ENCODE measurements at places on chromosomes 4 and X.

GRCh38 chr4:7194251-7195140, 2.2 kb downstream of the SORCS2 start:
- peak; percentile 22 for DNase-seq

GRCh38 chr4:110172972-110173371, 25.4 kb downstream of the ELOVL6 start:
- peak; percentile 49 for DNase-seq

DNA sequence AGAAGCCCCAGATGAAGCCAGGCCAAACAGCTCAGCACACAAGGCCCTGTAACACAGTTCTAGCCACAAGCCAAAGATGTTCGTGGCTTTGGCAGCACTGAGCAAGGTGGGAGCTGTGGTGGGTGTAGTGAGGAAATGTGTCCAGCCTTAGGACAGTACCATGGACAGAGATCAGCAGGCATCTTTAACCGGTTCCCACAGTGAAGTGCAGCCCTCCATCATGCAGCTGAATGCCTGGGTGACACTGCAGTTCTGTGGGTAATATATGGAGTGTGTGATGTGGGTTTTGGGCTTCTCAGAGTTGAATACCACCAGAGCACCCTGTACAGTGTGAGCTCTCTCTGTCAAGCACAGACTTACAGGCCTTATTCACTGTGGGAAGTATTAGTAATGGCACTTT, 6.0 kb upstream of the NEXMIF start:
- DNase-seq, result no peak

GRCh38 chr4:166493924-166494345, 620.9 kb downstream of the TLL1 start:
- DNase-seq, result no peak

- DNase-seq, result no peak
These were observed 19.5 kb downstream of the ZNF518B start for GRCh38 chr4:10437735-10438134.

DNA sequence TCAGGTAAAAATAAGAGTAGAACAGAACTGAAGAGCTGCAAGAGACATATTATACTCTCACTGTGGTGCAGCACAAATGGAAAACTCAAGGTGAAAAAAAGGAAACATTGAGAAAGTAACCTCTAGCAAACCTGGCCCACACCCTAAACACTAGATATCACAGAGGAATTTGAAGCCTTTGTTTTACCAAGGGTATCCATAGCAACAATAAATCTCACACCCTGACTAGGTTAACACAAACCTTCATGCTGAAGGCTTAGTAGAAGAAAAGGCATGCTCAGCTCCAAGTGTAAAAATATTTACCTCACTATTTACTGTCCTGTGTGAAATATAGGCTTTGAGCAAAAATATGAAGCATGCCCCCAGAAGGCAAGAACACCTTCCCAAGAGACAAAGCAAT, 61.9 kb upstream of the TAB3 start:
- no peak for DNase-seq

GRCh38 chrX:1466971-1467561, 14.4 kb upstream of the ASMTL start:
- no peak for DNase-seq

- peak; percentile 91 for DNase-seq
These were observed at the start of gene DOCK11 for GRCh38 chrX:118495061-118495921. DOCK11 (plus strand) TSS chrX:118495815; CDS start chrX:118495972, 157 bp downstream.

DNA sequence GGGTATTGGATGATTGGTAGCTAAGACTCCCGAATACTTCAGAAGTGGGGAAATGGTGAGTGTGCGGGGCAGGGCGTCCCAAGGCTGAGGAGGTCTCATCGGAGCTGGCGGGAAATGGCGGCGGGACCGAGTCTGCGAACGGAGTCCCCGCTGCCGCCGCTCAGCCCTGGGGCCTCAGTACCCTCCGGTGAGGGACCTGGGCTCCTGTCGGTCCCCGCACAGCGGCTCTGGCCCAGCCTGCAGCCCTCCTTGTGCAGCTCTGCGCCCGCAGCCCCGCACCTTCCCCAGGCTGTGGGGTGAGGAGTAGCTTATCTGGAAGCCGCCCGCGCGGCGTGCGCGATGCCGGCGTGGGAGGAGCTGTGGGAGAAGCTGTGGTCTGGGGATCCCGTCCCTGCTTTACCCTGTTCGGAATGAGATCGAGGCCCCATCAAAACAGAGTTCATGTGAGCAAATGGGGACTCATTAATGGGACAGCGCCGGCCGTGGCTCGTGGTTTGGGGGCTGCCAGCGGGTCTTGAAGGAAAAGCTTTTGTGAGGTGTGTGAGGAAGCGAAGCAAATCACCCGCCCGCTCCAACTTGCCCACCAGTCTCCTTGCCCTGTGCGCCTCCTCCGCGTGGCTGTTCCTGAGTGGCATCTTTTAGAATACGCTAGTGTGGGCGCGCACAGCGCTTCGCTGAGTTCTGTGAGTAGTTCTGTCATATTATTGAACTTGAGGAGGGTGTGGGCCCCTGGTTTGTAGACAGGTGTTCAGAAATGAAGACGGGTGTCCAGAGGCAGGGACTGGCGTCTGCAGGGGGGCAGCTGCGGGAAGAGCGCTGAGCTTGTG, 531 bp downstream of the ZNF141 start:
- DNase-seq, result peak; percentile 14

GRCh38 chr4:107624024-107624423, 96.0 kb downstream of the PAPSS1 start:
- DNase-seq, result no peak

GRCh38 chr4:185998791-185999190, 70.2 kb upstream of the TLR3 start:
- no peak for DNase-seq

DNA sequence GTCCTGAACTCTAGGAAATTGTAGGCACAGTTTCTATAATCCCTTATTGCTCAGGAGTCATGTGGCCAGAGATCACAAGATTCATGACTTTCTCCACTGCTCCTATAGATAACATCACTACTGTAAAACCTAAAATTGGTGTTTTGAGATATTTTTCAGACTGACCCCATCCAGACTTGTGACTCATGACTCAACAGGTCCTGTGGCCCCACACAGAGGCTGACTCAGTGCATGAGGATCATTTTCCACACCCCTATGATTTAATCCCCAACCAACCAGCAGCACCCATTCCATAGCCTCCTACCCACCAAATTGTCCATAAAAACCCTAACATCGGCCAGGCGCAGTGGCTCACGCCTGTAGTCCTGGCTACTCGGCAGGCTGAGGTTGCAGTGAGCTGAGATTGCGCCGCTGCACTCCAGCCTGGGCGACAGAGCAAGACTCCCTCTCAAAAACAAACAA, 13.2 kb upstream of the XIAP start:
- DNase-seq, result no peak

GRCh38 chrX:31845003-31845402, 773.2 kb upstream of the FTHL17 start:
- DNase-seq, result no peak

GRCh38 chr4:4384837-4385236, 2.1 kb upstream of the NSG1 start:
- DNase-seq, result peak; percentile 11

- no peak for DNase-seq
These were observed 10.7 kb downstream of the ATP8A1 start for GRCh38 chr4:42646013-42646784.

GRCh38 chr4:37490391-37491347, 195.5 kb downstream of the RELL1 start:
- DNase-seq, result no peak

- DNase-seq, result no peak
These were observed 20.6 kb upstream of the FTHL17 start for GRCh38 chrX:31092476-31092875.

- no peak for DNase-seq
These were observed 253.2 kb upstream of the AR start for GRCh38 chrX:67290489-67291220.

DNA sequence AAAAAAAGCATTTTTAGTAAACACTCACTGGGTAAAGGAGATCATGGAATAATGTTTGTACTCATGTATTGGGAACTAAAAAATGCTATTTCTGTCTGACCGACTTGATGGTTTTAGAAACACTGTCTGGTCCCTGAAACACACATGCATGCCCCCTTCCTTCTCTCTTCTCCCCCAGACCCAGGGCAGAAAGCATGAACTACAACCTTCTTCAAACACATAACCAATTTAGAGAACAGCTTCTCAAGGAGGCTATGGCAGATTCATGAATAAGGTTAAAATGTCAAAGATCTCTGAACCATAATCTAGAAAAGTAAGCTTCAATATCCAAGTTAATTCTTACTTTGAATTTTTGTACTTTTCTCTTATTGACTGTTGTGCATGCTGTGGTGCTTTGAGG, 6.0 kb downstream of the CCNA2 start:
- DNase-seq, result no peak

- peak; percentile 29 for DNase-seq
These were observed 223.4 kb downstream of the SHROOM3 start for GRCh38 chr4:76658231-76659102.

GRCh38 chrX:12978205-12979025, 3.5 kb downstream of the TMSB4X start:
- DNase-seq, result no peak
